ENCODE measurements at places on chromosomes 4 and X.

DNA sequence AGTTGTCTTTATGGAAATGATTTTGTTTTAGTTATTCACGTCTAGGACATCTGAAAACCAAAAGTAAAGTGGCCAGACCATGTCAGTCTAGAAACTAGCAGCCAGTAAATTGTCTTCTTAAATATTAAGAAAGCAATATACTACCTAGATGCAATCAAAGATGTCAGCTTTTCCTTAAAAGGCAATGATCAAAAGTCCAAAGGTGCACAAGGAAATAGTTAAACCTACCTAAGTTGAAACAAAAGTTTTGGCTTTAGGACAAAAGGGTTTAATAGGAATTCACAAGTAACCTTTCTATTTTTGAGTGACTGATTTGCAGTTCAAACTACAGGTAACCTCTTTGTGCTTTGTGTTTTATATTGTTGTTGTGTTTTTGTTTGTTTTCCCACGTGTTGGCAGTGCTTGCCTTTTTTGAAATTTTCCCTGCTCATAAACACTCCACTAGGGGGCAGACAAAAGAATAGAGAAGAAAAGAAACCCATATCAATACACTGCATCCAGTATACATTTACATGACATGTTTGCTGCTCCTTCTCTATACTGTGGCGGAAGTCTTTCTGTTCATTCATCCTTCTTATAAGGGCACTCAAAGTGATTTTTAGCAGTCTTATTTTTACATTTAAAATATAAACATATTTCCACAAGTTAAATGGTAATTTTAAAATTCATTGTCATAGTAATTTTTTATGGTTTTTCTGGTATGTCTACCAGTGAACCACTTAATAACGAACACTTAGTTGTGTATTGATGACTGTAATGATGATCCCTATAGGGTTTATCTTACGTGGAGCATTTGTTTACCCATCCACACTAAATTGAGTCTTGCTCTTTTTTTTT, 62.7 kb downstream of the GAB1 start:
- peak; percentile 34 for DNase-seq

- no peak for DNase-seq
Observed at GRCh38 chr4:60482921-60483351, 717.2 kb upstream of the ADGRL3 start.

GRCh38 chrX:10015355-10015722, 48.2 kb downstream of the CLDN34 start:
- DNase-seq: no peak

GRCh38 chr4:53132132-53132891, 233.5 kb downstream of the SCFD2 start:
- DNase-seq: no peak

GRCh38 chr4:38995660-38996005, 36.6 kb downstream of the TMEM156 start:
- no peak for DNase-seq

DNA sequence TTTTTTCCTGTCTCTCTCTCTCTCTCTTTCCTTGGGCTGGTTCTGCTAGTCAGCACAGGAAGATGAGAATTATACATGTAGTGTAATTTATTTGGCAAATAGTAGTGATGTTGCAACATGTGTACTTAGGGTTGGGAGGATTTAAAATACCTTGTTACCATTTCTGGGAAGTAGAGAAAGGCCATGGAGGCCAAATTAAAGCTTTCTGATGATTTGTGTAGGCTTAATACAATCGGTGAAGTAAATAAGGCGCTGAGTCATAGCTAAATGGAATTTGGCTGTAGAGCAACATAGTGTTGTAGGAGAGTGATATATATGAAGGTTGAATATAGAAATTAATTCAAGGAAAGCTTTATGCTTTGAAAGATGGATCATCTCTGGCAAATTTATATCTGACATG, 295.3 kb downstream of the GRID2 start:
- no peak for DNase-seq

Data from CD4-positive, alpha-beta T cell treated with Interleukin-15 for 4 hours (primary cell).